ENCODE measurements at places on chromosomes 7 and 10.

- DNase-seq = no peak
Measured at GRCh38 chr7:140390034-140390433, 8.3 kb downstream of the SLC37A3 start.

GRCh38 chr10:63355682-63356081 is 110.1 kb downstream of the JMJD1C start:
- no peak for DNase-seq

GRCh38 chr10:96584035-96584434 is 2.8 kb downstream of the TM9SF3 start:
- DNase-seq = no peak

- no peak for DNase-seq
Measured at GRCh38 chr10:77144656-77145055, 493.0 kb downstream of the KCNMA1 start.

- no peak for DNase-seq
Measured at GRCh38 chr7:118352867-118353453, 128.5 kb downstream of the ANKRD7 start.

GRCh38 chr10:97612386-97612785 is 20.9 kb downstream of the MORN4 start:
- no peak for DNase-seq

DNA sequence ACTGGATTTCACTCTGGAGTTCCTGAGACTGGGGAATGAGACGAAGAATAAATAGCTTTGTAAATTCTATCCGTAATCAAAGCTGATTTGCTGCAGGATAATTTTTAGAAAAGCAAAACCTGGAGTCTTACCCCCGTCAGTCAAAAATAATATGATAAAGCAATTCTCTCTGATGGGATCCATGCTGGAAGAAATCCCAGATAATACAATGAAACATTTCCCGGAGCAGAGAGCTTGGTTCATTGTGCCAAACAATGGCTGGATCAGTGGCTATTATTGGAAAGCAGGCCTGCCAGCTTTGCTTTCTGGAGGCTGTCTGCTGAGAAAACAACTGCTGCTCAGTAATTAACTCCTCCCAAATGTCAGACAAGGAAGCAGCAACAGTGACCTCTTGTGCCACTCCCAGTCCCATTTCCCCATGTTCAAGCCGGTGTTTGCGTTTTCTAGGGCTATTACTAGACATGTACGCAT is 609.4 kb upstream of the PCDH15 start:
- no peak for DNase-seq

GRCh38 chr10:8444630-8445029 is 390.1 kb downstream of the GATA3 start:
- DNase-seq = no peak

DNA sequence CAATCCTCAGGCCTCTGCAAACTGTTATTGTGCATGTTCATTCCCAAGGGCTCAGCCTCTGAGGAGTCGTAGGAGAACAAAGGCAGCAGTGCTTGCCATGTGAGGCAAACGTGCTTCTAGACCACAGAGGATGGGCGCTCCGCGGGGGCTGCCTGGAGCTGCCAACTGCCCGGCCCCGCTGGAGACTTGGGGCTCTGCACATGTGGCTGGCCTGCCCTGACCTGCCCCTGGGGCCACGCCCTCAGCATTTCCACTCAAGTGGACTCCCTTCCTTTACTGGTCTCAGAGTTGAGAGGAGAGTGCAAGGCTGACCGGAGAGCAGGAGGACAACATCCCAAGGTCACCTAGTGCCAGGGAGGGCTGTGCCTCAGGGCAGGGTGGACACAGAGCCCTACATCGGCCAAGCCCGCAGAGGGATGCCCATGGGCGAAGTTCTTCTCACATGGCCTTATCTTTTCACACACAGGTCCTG is 222.3 kb upstream of the ZNF32 start:
- DNase-seq = no peak

DNA sequence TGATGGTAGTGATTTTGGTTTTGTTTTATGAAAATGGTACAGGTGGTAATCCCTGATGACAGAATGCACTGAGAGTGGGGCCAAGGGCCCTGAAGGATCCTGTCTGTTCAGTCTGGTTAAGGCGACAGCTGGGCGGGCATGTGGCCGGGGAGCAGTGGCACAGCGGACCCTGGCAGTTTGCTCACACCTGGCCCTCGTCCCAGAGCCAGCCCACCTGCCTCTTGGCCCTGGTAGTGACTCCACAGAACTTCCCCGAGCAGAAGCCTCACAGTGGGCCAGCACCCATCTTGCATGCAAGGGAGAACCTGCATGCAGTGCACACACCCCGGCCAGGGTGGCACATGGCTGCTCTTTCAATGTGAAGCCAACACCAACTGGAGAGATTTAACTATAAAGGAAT is 82.8 kb downstream of the ALOX5 start:
- no peak for DNase-seq

DNA sequence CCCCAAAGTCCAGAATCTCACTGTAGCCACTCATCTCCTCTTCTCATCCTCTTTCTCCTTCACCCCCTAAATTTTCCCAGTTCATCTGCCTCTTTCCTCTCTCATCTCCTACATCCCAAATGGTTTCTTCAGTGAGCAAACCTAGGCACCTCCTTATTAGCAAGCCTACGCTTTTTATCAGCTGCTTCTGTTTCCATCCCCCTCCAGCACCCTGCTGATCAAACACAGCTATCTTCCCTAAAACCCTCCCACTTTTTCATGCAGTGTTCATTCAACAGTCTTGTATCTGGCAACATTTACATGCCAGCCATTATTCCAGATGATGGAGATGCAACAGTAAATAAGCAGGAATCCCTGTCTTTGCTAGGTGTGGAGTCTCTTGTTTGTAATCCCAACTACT is 3.3 kb upstream of the ABRAXAS2 start:
- DNase-seq = no peak

DNA sequence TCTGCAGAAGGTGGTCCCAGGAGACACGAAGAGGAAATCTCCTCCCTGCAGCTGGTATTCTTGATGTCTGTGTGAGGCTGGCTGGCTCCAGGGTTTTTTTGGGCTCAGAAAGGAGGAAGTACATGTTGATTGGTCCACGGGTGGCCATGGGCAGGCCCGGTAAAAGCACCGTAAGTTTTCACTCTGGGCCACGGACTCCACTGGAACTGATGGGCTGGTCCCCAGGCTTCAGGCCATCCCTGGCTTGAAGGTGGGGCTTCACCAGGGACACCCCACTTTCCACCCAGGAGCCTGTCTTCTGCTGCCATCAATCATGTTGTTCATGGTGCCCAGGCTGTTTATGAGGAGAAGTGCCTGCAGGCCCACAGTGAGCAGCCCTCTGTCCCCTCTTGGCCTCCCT is 736.8 kb downstream of the PCDH15 start:
- DNase-seq = no peak

- DNase-seq = no peak
Measured at GRCh38 chr7:17404006-17404405, 105.6 kb downstream of the AHR start.

GRCh38 chr7:80060218-80060806 is 74.3 kb upstream of the GNAI1 start:
- DNase-seq = no peak

DNA sequence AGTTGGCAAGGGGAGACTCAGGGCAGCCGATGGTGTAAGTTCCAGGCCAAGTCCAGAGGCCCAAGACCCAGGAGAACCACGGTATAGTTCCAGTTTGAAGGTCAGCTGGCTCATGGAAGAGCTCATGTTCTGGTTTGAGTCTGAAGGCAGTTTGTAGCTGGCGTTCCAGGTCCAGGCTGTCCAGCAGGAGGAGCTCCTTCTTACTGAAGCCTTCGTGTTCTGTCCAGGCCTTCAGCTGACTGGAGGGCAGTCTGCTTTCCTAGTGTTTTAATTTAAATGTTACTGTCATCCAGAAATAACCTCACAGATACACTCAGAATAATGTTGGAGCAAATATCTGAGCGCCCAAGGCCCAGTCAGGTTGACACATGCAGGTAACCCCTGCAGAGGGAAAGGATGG is 4.2 kb downstream of the SUN1 start:
- DNase-seq = no peak

DNA sequence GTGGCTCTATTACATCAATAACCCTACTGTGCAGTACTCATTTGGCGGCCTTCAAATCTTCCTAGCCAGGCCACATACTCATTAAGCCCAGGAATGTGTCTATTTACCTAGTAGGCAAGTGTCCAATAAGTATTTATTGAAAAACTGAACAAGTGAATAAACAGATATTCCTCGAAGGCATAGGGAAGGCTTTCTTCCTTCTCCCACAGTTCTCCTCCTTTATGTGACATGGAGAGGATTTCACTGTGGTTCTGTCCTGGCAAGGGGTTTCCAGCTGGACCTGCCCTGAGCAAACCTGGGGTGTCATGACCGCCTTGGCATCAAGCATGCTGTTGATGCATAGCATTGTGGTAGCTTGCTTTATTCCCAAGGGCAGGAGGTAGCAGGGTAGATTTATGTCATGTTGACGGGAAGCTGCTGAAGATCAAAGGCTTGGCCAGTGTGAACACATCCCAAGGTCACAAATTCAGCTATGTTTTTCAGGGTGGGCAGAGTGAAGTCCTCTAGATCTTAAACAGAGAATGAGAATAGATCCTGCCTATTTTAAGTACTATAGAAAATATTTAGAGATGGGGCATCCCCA is 195.1 kb downstream of the INHBA start:
- DNase-seq = no peak

DNA sequence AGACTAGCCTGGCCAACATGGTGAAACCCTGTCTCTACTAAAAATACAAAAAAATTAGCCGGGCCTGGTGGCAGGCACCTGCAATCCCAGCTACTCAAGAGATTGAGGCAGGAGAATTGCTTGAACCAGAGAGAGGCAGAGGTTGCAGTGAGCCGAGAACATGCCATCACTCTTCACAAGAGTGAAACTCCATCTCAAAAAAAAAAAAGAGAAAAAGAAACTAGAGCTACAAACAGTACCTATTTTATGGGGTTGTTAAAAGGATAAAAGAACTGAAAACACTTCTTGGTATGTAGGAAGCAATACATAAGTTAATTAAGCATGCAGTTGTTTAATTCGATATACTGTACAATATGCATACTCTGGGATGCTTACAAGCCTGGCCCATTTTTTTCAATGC is 216.9 kb downstream of the SORCS1 start:
- no peak for DNase-seq

- no peak for DNase-seq
Measured at GRCh38 chr10:37439826-37440225, 314.4 kb downstream of the ANKRD30A start.

DNA sequence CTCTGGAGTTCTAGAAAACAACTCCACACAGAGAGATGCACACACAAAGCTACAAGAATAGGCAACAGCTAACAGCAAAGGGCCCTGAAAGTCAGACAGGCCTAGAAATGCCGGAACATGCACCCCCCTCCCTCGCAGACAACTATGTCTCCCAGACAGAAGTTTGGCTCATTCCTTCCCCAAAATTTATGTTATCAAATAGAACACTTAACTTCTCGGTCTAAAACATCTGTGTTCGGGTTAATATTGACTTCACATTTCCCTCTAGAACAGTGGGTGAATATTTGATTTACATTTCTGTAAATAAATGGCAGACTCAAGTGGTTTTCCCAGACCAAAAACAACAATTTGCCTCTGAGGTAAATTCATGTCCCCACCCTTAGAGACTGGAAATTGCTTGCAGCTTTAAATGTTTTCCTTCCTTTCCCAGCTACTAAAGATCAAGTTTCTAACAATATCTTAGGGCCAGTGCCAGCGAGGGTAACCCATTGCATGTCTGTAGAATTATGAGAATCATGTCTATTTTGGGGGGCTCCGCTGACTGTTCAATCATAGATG is 92.5 kb upstream of the INHBA start:
- no peak for DNase-seq

- DNase-seq = no peak
Measured at GRCh38 chr7:30750683-30751650, 968 bp upstream of the INMT start.

- DNase-seq = no peak
Measured at GRCh38 chr10:3139216-3139910, 33.2 kb downstream of the PITRM1 start.

DNA sequence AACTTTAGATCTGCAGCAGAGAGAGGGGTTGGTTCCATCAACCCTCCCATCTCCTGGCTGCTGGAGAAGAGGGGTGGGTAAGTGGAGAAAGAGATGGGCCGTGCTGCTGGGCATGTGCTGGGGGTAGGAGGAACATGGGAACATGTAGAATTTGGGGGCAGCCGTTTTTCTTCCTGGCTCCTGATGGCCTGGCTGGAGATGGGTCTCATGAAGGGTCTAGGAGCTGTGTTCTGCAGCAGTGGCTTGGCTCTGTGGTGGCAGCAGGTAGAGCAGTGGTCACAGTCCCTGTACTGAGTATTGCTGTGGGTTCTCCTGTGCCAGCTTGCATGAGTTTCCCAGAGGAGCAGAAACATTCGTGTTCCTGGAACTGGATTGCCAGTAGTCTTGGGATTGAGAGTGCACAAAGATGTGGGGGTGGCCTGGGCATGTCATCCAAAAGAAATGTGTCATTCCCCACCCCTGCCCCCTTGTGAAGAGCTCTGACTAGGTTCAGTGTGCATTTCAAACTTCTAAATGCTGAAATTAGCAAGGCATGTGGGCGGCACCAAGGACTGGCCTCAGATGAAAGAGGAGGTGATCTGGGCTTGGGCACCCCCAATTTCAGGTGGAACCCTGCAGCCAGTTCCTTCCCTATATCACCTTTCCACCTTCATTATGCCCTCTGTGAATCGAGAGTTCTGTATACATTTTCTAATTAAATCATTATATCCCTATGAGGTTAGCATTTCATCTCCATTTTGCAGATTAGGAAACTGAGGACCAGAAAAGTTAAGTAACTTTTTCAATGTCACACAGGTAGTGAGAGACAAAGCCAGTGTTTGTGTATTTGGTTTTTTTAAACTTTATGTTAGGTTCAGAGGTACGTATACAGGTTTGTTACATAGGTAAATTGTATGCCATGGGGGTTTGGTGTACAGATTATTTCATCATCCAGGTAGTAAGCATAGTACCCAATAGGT is 2.1 kb downstream of the CHST3 start:
- no peak for DNase-seq

GRCh38 chr7:43906331-43907010 is at the start of gene URGCP:
Gene URGCP (minus strand): TSS chr7:43906596. CDS start chr7:43906575, 21 bp downstream.
- peak; percentile 78 for DNase-seq

DNA sequence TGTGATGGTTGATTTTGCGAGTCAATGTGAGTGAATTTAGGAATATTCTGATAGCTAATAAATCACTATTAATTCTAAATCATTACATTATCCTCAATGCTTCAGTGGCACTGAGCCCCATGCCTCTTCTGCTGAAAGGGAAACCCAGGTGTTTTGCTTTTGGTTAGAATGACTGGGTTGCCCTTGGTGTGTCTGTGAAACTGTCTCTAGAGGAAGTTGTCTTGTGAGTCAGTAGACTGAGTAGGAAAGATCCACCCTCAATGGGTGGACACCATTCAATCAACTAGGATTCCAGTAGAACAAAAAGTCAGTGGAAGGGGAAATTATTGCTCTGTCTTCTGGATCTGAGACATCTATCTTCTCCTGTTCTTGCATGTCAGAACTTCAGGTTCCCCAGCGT is 472.4 kb downstream of the ANKRD7 start:
- DNase-seq = no peak
